ENCODE measurements at places on chromosomes 2 and 18.

DNA sequence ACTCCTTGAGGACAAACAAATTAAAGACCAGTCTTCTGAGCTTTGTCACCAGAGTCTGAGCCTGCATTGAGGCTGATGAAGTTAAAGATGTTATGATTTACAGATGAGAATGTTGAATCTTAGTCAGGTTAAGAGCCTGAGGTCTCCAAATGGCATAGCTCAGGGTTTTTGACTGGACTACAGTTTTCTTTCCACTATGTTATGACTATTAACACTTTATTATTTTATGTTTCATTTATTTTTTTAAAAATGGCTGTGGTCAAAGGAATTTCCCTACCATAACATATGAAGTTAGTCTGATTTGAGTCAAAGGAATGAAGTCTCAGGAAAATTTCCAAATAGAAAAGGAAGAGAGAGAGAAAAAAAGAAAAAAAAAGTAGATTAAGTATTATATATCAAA, 39.7 kb upstream of the CWC22 start:
- DNase-seq, result no peak

- DNase-seq, result no peak
Measured at GRCh38 chr18:53886058-53886457, 338.4 kb downstream of the MBD2 start.

DNA sequence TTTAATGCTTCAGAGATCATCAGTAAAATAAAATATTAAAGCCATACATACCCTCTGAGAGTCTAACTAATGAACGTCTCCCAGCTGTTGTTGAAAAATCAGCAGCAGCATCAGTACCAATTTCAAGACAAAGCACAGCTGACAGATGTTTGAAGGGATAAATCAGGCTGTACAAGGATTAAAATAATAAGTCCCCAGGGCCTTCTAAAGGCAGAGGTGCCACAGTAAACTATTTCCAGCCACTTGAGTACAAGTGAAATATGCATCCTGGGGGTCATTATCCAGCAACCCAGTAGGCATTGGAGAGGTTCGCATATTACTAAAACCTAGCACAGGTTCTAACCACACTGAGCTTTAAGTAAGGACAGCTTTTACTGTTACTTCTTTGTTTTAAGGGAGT, 76.9 kb downstream of the NXPH2 start:
- DNase-seq, result no peak

DNA sequence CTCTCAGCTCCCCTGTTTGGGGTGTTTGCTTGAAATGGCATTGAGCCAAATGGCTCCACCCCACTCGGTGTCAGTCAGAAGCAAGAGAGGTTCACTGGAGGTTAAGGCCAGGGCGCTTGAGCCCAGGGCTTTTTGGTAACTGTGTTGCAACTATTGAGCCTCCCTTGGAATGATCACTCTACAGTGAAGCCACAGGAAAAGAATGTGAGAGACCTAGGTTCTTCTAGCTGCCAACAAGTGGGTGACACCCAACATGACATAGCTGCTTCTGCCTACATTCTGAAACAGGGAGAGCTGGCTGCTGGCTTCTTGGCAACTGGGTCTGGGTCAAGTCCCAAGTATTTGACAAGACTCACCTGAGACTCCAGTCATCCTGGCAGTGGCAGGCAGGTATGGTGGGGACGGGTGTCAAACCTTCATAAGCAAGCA, 7.1 kb upstream of the GRHL1 start:
- no peak for DNase-seq

- DNase-seq, result no peak
Measured at GRCh38 chr2:234355021-234355720, 141.7 kb downstream of the ARL4C start.

DNA sequence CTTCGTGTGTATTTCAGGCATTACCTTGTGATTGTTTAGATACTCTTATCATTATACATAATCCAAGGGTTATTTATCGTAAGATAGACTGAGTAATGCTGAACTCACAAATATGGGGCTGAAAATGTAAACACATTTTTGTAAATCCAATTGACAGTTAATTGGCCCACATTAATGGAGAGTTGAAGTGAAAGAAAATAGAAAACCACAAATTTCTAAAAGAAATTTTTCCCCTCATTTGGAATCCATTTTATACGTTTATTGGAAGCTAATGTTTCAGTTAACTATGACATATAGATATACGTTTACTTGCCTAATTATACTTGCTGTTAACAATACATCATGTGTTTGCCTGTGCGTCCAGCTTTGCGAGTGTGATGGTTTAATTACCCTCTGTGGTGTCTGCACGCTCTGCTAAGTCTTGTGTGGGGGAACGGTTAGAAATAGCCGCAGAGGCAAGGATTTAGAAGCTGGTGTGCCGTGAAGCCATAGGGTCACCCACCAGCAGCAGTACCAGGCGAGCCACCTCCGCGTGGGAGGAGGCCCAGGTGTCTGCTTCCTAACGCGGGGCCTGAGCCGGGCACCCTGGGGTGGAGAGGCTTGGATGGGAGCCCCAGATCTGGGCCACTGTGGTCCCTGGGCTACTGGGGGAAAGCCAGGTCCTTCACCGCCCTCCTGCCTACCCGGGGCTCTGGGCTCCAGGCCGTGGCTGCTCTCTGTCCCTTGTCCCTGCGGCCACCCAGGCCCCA, 38.0 kb downstream of the TSHZ1 start:
- DNase-seq, result no peak

DNA sequence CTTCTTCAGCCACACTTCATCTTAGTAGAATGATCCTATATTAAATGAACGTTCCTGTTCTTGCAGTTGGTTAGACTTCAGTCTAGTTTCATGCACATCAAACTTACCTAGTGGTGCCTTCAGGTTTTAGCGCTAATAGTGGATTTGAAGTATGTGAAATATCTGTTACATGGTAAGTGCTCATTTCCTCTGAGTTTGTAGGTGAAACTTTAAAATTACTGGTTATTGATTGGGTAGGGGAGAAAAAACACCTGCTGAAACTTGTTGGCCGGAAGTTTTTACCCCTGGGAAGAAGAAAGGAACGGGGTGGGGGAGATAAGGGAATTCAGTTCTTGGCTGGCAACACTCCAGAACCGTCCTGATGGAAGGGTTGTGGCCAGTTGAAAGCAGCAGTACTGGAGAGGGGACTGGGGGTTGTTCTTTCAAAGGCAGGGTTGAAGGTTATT, 112.8 kb downstream of the SPTBN1 start:
- no peak for DNase-seq
